ENCODE measurements at places on chromosomes 2 and 18.

DNA sequence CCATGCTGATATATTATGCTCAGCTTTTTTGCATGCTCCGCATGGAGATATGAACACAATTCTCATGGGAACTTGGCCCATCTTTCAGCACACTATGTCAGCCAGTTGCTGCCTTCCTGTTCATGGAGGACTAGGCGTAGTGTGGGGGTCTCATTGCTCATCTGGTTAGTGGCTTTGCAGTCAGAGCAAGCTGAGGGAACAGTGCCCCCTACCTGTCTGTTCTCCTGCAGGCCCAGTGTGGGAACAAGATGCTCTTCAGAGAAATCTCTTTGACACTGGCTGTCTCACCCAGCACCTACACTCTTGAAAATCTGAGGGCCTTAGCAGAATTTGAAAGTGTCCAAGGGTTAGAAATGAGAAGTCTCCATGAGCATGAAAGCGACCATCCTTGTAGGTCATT lies 47.1 kb downstream of the SPTBN1 start:
- DNase-seq, result no peak

DNA sequence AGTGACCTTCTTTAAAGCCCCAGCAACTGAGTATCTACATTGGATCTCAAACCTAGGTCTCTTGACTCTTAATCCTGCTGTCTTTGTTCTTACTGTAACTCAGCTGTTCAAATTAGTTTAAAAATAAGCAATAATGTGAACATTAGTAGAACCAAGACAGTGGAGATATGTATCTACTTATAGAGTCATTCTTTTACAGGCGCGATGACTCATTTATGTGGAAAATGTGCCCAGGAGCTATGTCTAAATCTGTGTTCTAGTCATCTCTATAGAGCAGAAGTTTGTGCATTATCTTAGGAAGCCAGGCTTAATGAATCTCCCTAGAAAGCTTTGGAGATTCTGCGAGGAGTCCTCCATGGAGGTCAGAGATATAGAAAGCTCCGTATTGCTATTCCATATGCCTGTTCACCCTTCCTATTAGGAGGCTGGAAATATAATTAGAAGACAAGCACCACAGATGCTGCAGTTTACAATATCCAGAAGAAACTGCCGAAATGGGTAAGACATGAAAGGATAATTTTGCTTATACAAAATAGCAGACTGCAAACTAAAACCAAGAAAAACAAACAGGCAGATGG lies 211.6 kb downstream of the TRIB2 start:
- no peak for DNase-seq

GRCh38 chr2:170887896-170888295 lies 41.2 kb upstream of the GORASP2 start:
- DNase-seq, result no peak

GRCh38 chr2:3913166-3913565 lies 209.8 kb downstream of the DCDC2C start:
- no peak for DNase-seq

DNA sequence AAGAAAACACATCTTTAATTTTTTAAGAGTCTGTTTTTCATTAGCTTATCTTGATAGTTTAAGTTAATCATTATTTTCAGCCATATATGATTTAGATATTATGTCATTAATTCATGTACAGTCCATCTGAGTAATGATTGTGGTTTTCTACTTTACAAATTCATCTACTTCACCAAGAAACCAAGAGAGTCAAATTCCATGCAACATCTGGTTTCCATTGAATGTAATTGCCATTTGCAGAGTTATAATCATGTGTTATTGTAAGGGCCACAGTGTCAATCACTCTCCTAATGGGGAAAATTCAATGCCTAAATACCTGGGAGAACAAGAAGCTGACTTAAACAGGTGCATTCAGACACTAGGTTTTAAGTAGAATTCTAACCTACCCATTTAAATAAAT lies 217.2 kb upstream of the OSR1 start:
- DNase-seq, result no peak

- DNase-seq, result no peak
These were observed 254.1 kb downstream of the TSN start for GRCh38 chr2:122009561-122009960.

DNA sequence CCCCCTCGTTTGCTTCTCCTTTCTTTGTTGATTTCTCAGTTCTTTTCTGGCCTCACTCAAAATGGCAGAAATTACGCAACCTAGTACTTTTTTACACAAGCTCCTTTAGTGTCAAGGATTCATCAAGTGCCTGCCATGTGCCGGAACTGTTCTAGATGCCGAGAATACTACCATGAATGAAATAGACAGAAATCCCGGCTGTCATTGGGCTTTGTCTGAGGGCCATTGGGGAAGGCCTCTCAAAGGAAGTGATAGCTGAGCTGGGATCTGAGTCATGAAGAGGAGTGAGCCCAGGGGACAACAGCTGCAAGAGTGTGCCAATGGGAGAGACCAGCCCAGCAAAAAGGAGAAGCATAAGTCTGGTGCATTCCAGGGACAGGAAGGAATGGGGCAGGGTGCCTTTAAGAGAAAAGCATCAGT lies 34.3 kb upstream of the PPP1CB start:
- no peak for DNase-seq

DNA sequence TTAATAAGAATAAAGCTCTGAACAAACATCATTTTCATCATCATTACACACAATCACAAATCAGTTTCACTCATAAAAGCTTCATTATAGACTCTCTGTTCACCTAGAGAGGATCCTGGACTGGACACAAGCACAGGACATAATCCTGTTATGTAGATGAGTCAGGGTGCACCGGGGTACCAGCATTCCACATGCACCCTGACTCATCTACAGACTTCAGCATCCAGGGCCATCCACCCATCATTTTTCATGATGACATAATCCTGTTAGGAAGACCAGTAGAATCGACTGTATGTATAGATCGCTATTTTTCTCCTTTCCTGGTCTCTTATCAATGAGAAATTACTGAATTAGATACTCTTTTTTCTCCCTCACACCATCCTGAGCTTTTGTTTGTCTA lies 73.7 kb upstream of the PIK3C3 start:
- no peak for DNase-seq

- DNase-seq, result no peak
These were observed 467.4 kb upstream of the CDH20 start for GRCh38 chr18:60865801-60866200.

DNA sequence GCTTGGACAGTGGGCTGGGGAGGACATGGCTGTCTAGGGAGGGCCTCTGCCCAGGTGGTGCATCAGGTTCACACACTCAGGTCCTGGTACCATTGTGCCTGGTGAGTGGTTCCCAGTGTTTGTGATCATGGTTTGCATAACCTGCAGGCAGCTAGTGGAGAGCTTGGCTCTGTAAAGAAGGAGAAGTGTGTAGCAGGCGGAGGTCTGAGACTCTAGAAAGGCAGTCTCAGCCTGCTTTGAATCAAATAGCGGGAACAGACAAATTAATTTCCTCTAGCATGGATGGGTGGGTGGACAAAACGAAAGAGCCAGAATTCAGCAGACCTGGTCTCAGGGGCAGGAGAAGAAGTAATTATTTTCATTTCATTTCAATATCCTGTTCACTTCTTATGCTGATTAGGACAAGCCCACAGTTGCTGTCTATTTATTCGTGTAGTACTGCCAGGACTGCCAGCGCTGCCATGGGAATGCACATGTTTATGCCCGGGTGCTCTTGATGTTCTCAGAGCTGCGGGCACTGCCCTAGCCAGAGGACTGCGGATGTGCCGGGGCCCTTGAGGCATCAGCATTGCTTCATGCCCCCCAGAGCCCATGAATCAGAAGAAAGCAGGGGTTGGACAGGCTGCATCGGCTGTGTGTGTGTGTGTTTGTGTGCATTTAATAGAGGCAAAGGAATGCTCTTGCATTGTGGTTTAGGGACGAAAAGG lies 45.4 kb upstream of the DLX2 start:
- DNase-seq, result no peak

DNA sequence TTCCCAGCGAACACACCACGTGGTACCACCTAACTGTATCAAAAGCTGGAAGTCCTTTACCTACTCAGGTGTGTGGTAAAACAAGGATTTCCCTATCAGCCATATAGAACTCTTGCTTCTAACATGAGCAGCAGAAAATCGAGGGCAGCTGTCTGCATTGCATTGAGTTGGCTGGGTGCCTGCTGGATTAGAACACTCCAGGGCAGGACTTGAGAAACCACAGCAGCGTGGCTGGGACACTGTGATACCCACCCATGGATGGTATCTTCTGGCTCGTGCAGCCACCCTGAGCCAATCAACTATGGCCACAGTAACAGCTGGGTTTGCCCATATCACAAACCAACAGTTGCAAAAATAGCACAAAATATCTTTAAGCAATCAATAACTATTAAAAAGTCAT lies 188.3 kb downstream of the FBXO15 start:
- DNase-seq, result no peak

DNA sequence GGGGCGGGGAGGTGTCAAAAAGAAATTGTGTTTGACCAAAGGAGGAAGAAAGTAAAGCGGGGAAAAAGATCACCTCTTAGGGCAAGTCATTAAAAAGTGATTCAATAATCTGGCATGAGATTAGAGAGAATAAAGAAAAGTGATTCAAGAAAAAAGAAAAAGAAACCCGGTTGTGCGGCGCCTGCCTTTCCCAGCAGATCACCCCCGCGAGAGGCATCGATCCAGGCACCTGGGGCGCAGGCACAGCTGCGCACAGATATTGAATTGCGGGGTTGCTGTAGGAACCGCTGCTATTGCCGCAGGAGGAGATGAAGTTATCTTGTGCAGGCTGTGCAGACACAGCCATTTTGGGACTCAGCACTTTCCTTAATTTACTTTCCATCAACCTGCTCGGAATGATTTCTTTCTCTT lies 71.2 kb downstream of the PLB1 start:
- no peak for DNase-seq

- DNase-seq, result no peak
These were observed 118.3 kb downstream of the CAPN13 start for GRCh38 chr2:30688956-30689401.

DNA sequence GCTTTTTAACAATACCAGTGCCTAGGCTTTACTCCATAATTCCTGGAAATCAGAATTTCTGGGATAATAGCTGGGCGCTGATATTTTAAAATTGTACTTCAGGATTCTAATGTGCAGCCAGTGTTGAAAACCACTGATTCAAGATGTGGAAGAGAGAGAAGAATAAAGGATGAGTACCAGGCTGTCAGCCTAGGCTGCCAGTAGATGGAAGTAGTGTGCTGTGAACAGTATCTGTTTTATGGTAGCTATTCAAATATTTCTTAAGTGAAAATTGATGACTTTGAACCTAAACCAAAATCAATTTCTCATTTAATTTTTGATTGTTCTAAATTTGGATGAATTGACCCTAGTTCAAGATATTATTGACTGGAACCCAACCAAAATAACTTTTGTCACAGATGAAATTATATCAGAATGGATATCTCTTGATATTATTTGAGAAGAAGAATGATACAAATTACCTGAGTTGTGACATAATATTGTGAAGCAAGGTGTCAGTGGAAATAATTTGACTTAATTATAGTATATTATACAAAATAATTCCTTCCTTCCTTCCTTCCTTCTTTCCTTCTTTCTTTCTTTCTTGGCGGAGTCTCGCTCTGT lies 88.0 kb downstream of the COMMD1 start:
- no peak for DNase-seq

- peak; percentile 7 for DNase-seq
These were observed 104.4 kb upstream of the SALL3 start for GRCh38 chr18:78875016-78875777.

DNA sequence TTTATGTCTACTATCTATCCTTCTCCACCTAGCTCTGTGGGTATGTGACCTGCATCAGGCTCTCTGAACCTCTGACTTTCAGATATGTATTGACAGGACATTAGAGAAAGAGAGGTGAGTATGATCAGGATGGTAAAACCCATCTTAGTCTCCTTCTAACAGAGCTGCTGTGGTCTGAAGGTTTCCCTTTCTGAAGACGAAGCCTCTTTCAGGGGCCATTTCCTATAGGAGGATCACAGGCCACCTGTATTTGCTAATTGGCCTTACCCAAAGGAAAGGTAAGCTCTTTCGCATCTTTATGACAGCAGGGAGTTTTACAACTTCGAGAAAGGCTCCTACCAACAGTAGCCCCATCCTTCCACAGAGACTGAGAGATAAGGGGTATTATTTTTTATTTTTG lies 442.9 kb downstream of the KCNJ3 start:
- no peak for DNase-seq

GRCh38 chr18:75475228-75475627 lies 47.7 kb upstream of the SMIM21 start:
- no peak for DNase-seq

GRCh38 chr2:149622343-149622742 lies 34.8 kb upstream of the MMADHC start:
- DNase-seq, result no peak

DNA sequence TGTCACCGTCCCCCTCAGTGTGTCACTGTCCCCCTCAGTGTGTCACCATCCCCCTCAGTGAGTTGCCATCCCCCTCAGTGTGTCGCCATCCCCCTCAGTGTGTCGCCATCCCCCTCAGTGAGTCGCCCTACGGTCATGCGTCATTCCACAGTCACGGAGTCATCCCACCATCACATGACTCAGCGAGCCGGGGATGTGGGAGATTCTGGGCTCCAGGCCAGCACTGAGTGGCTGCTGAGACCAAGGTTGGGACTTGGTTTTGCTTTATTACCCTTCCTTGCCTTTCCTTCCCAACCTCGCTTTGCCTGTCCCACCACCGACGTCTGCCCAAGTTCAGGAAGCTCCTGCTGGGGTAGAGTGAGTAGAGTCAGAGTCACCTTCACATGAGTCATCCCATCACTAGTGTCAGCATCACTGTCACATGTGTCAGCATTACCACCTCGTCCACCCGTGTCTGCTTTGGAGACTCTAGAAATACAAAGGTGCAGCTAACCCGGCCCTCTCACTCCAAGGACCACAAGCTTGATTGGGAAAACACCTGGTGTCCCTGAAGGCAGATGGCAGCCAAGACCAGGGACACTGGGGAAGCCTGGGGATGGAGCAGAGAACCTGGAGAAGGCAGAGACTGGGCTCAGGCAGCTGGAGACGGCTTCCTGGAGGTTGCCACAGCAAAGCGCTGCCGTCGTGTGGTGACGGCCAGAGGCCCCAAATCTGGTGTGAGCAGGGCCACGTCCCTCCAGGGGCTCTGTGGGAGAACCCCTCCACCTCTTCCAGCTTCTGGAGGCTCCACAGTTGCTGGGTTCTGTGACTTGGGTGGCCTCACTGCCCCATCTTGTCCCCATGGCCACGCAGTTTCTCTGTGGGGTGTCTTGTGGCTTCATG lies 485.2 kb upstream of the SALL3 start:
- no peak for DNase-seq

DNA sequence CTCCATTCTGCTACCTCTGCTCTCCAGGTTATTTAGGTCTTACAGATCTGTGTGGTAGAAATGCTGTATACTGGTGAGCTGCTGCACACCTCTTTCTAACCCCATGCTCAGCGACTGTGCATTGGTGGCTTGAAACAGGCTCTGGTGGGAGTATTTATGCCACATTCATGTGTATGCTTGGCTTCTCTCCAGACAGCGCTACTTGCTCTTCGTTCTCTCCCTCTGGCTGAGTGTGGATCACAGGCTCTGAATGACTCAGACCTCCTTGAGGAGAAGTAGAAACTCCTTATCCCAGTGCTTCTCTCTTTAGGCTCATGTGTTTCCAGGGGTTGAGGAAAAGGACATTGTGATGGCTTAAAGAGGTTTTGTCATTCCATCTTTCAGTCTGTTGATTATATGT lies 54.9 kb downstream of the FHOD3 start:
- DNase-seq, result no peak

- DNase-seq, result no peak
These were observed 190.9 kb downstream of the TFCP2L1 start for GRCh38 chr2:121094101-121094500.
